ENCODE measurements at places on chromosomes 12 and 14.

GRCh38 chr14:36258241-36258640, 62.2 kb downstream of the MBIP start:
- DNase-seq: no peak

DNA sequence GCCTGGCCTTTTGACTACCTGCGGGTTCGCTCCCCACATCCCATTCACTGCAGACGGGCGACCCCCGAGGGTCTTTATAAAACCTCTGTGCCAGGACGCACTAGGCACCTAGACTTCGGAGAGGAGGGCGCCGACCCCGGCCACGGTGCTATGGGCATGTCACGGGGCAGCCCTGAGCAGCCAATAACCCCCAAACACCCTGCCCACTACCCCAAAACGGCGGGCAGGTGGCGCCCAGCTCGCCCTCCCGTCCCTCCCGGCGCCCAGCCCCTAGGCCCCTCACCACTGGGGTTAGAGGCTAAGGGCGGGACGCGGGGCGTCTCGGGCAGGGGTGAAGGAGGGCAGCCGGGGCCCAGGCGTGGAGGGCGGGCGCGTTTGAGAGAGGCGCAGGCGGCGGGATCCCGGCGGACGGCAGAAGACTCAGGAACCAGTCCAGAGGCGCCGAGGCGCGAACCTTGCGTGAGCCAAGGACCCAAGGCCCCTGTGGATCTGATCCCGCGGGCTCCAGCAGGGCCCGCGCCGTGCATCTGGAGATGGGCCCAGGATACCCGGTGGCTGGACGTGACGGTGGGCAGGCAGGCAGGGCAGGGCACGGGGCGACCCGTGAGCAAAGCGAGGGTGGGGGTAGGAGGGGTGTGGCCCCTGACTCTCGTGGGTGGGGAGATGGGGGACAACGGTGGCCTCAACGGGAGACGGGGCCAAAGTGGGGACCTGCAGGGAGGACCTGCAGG, 11.1 kb downstream of the KRT85 start:
- DNase-seq: no peak

DNA sequence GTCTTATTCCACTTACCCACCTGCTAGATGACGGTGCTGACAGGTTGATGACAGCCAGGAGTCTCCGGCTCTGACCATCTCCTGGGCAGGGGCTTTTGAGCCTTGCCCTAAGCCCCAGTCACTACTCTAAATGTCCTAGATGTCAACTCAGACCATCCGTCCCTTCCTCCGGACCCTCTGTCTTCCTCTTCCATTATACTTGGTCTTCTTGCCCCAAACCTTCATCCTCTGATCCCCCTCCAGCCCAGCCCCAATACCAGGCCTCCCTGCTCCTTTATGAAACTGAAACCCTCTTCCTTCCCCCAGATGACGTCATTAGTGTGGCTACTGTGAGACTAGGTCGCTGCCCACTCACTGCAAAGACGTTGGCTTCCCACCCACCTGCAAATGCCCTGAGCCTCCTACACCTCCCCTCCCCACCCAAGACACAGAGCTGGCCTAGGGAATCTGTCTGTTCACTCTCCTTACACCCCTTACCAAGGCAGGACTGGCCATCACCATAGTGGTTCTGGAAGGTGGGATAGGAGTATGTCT, 10.1 kb downstream of the KRT71 start:
- DNase-seq: no peak

- DNase-seq: no peak
Observed at GRCh38 chr12:53268630-53269562, 797 bp downstream of the ESPL1 start.

DNA sequence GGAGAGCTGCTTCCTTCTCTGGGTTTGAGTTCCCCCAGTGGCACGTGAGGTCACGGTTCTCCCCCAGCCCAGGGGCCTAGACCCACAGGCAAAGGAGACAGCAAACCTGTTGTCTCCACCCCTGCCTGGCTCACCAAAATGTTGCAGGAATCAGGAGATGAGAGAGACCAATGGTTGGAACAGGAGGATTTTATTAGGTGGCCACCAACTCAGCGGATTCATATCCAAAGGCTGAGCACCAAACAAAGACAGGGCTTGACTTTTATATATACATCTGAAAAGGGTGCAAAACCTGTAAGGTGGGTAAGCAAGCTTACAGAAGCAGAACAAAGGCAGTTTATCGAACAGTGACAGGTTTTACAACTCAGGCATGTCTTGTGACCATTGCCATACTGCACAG, 9.2 kb upstream of the ADAM21 start:
- DNase-seq: no peak

DNA sequence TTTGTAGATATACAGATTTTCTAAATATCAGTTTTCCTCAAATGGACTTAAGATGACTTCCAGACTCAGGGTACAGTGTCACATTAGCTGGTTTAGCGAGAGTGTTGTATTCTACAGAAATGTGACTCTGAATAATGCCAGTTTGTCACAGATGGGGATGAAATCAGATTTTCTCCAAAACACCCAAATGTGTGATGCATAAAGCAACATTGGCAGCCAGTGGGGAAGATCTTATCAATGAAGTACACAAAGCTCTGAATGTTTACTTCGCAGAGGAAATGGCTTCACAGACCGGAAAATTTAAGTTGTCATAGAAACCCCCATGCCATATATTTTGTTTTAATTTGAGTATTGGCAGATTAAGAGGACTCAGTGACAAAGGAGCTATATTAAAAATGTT, 29.9 kb downstream of the ANO4 start:
- DNase-seq: no peak

DNA sequence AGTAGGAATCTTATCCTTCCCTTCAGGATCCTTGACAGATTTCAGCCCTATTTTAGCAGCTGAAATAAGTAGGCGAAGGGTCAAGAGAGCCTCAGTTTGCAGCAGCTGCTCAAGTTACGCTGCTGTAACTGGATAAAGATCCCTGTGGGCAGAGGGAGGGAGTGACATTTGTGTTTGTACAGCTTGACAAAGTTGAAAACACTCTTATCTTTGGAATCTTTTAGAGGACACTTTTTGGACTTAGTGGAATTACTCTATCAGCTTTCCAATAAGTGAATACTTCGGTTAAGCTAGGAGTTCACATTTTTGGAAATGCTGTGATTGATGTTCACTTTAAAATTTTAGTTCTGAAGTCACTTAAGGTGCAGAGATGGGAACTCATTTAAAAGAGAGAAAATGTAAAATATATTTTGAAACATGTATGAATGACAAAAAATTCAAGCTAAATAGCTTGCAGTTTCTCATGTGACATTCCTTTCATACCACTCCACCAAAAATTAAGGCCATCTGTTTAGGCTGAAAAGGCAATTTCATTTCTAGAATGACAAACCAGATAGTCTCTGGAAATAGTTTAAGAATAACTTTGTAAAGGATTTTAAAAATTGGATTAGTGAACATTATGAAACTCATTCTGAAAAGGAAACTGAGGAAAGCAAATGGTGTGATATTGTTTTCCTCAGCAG, 55.2 kb downstream of the SLC38A4 start:
- peak; percentile 88 for DNase-seq

DNA sequence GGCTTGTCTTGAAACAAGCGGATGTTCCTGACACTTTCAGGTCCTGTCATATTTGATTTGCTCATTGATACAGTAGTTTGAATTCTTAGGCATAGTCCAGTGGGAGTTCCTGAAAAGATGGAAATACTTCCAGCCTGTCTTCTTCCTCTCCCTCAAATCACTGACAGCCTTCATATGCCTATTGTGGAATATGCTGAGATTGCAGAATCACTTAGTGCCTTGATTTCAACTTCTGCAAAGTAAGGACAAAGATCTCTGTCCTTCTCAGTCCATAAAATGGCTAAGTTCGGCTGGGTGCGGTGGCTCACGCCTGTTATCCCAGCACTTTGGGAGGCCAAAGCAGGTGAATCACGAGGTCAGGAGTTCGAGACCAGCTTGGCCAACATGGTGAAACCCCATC, 6.7 kb upstream of the PYGL start:
- no peak for DNase-seq

DNA sequence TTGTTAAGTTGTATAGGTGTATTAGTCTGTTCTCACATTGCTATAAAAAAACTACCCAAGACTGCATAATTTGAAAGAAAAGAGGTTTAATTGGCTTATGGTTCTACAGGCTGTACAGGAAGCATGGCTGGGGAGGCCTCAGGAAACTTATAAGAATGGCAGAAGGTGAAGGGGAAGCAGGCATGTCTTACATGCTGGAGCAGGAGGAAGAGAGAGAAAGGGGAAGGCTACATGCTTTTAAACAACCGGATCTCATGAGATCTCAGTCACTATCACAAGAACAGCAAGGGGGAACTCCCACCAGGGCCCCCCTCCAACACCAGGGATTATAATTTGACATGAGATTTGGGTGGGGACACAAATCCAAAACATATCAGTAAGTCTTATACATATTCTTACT, 60.5 kb upstream of the OR10AD1 start:
- no peak for DNase-seq

- DNase-seq: no peak
Observed at GRCh38 chr12:64175254-64175945, 46.7 kb downstream of the KICS2 start.

DNA sequence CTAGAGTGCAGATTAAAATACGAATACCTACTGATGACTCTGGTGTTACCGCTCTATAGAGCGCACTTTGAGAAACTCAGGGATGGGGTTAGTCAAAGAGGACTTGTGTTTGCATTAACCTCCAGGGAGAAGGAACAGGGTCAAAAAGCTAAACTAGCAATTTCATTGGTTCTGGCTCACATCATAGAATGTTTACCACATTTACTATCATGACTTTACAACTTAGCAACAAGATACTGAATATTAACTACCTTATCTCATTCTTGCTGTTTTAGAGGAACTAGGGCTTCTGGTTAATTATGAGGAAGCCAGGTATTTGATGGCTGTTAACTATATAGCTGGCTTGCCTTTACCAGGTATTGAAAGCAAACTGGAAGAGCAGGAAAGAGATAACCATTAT, 12.8 kb downstream of the LGALS3 start:
- DNase-seq: no peak
